SK-N-MC (cell line): ENCODE measurements at places on chromosomes 4 and X.

DNA sequence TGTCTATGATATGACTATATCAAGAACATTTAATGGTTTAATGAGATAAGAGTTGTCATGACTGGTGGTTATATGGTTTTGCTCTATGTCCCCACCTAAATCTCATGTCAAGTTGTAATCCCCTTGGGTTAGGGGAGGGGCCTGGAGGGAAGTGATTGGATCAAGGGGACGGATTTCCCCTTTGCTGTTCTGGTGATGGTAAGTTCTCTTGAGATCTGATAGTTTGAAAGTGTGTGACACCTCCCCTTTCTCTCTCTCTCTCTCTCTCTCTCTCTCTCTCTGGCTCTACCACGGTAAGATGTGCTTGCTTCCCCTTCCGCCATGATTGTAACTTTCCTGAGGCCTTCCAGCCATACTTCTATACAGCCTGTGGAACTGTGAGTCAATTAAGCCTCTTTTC lies 803.4 kb downstream of the TRIML1 start:
- no peak for DNase-seq

- DNase-seq = no peak
These were observed 26.5 kb downstream of the RASSF6 start for GRCh38 chr4:73593631-73594241.

DNA sequence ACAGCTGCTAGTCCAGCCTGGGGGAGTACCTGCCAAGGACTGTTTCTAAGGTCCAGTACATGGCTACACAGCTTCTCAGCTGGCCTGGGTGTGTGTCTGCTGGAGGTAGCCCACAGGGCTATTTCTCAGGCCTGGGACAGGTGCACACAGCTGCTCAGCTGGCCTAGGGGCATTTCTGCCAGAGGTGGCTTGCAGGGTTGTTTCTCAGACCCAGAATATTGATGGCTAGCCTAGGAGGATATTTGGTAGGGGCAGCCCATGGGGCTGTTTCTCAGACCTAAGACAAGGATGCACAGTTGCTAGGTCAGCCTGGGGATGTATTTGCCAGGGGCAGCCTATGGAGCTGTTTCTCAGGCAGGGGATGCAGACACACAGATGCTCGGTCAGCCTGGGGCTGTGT lies 29.4 kb downstream of the RAB28 start:
- DNase-seq = no peak

DNA sequence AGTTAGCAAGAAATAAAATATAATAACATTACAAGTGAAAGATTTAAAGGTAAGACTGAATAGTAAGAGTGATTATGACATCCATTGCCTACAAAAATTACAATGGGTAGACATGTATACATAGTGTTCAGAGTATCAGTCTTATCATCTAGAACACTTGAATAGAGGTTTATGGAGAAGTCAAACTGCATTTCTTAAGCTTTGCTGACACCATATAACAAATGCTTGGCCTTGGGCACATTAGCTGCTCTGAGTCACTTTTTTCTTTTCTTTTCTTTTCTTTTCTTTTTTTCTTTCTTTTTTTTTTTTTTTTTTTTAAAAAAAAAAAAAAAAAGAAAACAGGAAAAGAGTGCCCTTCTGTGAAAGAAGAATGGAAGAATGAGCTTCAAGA lies 220.0 kb downstream of the SPCS3 start:
- no peak for DNase-seq

DNA sequence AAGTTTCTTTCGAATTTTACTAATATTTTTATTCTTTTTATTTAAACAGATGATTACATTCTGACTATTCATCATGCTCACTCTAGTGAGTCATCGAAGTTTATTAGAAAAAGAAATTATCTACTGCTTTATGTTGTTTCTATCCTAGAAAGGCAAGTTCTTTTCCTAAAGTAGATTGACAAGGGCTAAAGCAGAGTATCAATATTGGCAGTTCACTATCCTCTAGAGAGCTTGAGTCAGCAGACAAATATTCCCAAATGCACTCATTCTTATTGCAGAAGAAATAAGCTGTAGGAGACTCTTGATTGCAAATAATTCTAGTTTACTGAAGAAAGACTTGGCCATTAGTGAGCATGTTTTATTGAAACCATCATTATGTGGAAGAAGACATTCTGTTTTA lies 911.8 kb downstream of the CENPC start:
- no peak for DNase-seq

DNA sequence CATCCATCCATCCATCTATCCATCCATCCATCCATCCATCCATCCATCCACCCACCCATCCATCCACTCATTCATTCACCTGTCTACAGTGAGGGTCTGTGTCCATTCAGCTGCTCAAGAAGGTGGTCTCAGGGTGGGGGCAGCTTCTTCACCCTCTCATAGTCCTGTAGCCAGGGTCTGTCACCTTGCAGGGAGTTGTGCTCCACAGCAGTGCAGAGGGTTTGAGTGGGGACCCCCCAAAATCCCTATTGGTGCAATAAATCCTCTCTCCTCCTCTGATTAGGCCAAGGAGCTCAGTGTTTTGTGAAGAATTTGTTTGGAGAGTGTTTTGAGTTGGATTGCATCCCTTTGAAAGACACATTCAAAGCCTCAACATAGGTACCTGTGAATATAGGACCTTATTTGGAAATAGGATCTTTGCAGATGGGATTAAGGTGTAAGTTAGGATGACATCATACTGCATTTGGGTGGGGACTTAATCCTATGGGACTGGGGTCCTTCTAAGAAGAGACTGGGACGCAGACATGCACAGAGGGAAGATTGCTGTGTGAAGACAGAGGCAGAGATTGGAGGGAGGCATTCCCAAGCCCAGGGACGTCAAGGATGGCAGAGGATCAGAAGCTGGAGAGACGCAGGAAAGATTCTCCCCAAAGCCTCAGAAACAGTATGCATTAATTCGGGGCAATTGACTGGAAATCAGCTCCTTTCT lies 12.0 kb downstream of the P2RY8 start:
- no peak for DNase-seq

- DNase-seq = no peak
These were observed 2.2 kb downstream of the SOX3 start for GRCh38 chrX:140502491-140503237.

- no peak for DNase-seq
These were observed 191.6 kb upstream of the ANKRD50 start for GRCh38 chr4:124903995-124904722.

DNA sequence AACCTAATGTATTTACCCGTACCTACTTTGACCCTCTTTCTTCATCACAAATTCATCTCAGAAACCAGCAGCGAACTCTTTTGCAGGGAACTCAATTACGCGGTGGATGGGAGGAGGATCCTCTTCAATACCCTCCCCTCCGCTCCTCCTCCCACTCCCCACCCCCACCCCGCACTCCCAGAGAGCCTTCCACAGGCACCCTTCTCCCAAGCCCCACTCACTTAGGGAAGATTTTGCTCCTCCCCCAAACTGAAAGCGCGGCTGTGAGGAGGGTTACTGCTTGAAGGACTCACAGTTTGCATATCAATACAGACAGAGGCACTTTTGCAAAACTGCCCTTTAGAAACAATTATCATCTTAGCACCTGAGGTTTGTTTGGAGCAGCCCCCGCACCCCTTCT lies 960 bp upstream of the IL1RAPL1 start:
- no peak for DNase-seq

- DNase-seq = no peak
These were observed 160.5 kb upstream of the AGTR2 start for GRCh38 chrX:116009861-116010710.

DNA sequence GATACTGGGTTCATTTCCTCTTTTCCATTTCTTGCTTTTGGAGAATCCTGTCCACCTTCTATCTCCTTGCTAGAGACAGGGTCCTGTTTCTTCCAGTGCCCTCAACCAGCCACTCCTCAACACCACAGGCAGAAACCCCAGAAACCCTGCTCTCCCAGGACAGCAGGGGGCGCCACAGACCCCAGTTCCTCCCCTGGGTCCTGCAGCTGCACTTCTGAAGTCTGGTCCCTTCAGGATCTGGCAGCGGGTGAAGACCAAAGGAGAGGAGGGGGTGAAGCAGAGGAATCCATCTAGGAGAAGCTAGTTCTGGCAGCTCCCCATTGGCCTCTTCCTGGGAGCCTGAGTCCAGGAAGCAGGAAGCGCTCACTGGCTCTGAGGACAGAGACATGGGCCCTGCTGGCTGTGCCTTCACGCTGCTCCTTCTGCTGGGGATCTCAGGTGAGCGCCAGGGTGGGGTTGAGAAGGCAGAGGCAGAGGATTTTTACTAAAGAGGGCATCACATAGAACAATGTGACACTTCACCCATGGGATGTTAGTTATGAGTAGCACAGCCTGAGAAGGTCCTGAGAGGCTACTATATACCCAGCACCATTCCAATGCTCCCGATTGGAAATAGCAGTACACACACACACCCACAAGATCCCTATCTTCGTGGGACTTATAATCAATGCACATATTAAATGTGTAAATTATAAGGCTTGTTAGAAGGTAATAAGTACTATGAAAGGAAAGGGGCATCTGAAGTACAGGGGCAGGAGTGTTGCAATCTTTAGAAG lies at the start of gene PRSS48:
TSS of gene PRSS48 (plus strand) at position 375 of the 776 bp plus-strand sequence. CDS start at position 387, 12 bp downstream.
- peak; percentile 5 for DNase-seq
